Hepatocyte (in vitro differentiated cells): ENCODE measurements at places on chromosomes 7 and 10. TPM values are rescaled to one million over a fixed set of nuclear protein-coding genes. Genes with fewer than 3 reads are reported as not detected.

FBXW4 gene
- 28.5 and 32.7 TPM in 2 replicates for total RNA-seq

MOGAT3 gene
- 6.3 and 8.4 TPM in 2 replicates for total RNA-seq

NODAL gene
- total RNA-seq: not detected in 2 replicates

PIP4K2A gene
- total RNA-seq: 20.5 and 31.1 TPM in 2 replicates

FAM25C gene
- total RNA-seq: not detected in 2 replicates

GFRA1 gene
- 2.9 and 4.5 TPM in 2 replicates for total RNA-seq

PHTF2 gene
- total RNA-seq: 26.9 and 27.1 TPM in 2 replicates

PSD gene
- 9.9 and 13.1 TPM in 2 replicates for total RNA-seq

TUBAL3 gene
- total RNA-seq: 1.0 and 1.7 TPM in 2 replicates

ARHGAP21 gene
- total RNA-seq: 69.2 and 70.2 TPM in 2 replicates

CYP3A4 gene
- total RNA-seq: 29.8 and 43.4 TPM in 2 replicates

MYL10 gene
- total RNA-seq: 0.23 and 0.60 TPM in 2 replicates

EPC1 gene
- 31.4 and 36.3 TPM in 2 replicates for total RNA-seq

ABCC2 gene
- total RNA-seq: 56.7 and 63.1 TPM in 2 replicates

GRM3 gene
- total RNA-seq: 0.03 TPM in 1 of 2 replicates, not detected in the other

SORBS1 gene
- 33.1 and 40.2 TPM in 2 replicates for total RNA-seq

GRCh38 chr10:7932301-7933036 lies 114.2 kb downstream of the TAF3 start:
- DNase-seq: peak; percentile 34

DNA sequence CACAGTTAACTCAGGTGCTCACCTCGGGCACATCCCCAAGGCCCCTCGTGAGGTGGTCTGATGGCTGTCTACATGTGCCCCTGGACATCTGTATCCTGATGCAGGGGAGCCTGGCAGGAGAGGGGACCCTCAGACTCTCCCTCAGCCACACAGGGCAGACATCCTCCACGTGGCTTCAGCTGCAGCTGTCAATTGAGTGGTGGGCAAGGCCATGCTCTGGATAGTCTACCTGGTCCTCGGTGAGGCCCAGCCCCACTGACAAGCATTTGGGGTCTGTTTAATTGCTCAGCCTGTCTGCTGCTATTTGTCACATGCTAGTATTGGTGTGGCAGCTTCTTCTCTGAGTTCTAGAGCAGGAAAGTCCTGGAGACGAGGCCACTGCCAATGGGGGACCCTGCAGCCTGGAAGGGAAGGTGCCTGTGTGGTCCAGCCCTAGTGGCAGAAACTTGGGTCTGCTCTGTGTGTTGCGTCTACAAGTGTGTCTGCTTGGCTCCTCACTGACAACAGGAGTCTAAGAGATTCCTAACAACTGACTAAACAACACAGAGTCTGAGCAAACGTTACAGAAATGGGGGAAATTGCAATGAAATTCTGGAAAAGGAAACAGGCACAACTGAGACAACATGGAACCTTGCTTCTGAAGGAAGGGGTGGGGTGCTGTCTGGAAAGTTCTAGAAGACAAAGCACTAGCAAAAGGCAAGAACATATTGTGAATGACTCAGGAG lies 59.3 kb upstream of the IGFBP3 start:
- no peak for DNase-seq

GRCh38 chr10:76303682-76304316 lies 872.4 kb downstream of the LRMDA start:
- DNase-seq: peak; percentile 89

DNA sequence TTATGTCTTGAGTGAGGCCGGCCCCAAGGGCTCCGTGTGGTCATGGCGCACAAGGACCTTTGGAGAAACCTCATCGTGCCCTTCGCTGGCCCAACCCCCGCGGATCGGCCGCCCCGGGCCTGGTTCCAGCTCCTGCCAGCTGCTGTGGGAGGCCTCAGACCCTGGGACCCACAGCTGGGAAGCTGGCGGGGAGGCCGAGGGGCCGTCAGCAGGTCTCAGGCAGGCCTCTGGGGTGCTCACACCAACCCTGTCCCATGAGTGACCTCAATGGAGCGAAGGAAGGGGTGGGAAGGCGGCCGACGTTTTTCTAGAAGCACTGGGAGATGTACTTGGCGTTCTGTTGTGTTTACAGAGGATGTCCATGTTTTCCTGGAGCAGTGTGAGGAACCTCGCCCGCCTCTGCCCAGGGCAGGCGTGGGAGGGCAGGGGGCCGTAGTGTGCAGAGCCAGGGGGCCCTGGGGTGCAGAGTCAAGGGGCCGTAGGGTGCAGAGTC lies 18.6 kb upstream of the ADGRA1 start:
- no peak for DNase-seq

DNA sequence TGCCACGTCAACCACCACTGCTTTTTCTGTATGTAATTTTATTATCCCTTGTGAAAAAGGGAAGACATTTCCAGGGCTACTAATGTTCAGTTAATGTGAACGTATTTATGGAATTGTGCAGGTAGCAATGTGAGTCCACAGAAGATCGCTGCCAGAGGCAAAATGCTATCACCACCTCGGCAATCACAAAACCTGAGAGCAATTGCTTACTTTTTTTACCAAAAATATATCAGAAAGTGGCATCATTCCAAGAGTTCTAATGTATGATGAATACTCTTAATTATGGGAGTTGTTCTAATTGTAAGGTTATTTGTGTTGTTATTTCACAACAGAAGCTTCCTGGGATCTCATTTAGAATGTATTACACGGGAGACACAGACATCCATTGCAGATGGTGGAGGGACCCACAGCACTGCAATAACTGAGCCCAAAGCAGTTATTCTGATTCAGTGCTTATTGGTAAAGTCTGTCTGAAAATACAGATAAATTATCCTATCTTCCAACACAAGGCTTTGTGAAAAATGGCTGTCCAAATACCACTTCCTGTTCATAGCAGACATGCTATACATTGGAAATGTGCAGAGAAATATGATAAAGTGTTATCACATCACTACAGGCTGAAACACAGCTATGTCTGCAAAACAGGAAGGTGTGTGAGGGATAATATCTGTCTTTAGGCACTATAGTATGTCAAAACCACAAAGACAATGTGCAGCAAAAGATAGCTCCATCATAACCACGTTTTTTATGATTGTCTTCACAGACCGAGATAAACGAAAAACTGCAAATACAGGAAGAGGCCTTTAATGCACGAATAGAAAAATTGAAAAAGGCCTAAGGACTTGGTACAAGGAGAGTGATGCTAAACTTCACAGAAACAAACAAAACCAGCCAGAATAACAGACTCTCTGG lies 102.7 kb downstream of the CABCOCO1 start:
- no peak for DNase-seq

GRCh38 chr7:55286666-55287065 lies 78.5 kb upstream of the LANCL2 start:
- DNase-seq: no peak

- peak; percentile 42 for DNase-seq
Measured at GRCh38 chr10:12909836-12910185, 91.7 kb downstream of the CCDC3 start.

GRCh38 chr7:114158275-114158674 lies 239.5 kb upstream of the PPP1R3A start:
- no peak for DNase-seq

DNA sequence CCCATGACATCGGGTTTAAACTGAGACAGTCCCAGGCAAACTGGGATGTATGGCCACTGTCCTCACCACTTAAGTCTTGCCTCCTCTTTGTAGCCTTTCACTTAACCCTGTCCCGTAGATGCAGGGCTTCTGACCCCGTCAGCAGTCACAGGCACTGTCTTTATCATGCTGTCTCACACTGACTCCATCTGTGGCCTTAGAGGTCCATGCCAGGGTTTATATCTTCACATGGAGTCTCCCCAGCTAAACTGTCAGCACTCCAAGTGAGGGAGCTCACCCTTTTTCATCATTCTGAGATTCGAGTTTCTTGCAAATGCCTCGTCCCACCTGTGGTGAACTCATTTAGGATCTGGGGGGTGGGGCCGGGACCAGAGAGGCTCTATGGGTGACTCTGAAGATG lies 2.8 kb downstream of the FKBP6 start:
- no peak for DNase-seq

DNA sequence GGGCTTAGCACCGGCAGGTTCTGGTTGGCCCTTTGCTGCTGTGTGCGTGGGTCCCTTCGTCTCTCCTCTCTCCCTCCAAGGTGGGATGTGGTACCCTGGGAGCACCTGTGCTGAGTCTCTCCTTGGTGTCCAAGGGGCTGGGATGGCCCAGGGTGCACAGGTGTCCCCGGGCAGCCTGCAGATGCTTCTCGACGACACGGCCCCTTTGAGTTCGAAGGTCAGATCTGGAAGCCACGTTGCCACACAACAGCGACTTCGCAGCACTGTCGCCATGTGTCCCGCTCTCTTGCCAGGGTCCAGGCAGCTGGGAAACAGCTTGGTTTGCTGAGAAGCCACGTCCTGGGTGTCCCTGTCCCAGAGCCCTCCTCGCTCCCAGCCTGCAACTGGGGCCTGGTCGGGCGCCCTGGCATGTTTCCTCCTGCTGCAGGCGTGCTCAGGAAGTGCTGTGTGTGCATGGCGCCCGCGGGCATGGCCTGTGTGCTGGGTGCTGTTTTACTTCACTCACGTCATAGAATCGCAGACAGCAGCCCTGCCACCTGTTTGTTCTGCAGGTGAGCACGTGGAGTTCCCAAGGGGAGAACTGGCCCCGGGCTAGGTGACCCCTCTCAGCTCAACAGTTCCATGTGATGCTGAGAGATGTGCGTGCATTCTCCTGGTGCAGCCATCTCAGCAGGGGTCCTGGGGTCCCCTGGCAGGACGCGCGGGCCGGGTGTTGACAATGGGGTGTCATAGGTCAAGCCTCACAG lies 70.9 kb downstream of the DNAJB6 start:
- no peak for DNase-seq

DNA sequence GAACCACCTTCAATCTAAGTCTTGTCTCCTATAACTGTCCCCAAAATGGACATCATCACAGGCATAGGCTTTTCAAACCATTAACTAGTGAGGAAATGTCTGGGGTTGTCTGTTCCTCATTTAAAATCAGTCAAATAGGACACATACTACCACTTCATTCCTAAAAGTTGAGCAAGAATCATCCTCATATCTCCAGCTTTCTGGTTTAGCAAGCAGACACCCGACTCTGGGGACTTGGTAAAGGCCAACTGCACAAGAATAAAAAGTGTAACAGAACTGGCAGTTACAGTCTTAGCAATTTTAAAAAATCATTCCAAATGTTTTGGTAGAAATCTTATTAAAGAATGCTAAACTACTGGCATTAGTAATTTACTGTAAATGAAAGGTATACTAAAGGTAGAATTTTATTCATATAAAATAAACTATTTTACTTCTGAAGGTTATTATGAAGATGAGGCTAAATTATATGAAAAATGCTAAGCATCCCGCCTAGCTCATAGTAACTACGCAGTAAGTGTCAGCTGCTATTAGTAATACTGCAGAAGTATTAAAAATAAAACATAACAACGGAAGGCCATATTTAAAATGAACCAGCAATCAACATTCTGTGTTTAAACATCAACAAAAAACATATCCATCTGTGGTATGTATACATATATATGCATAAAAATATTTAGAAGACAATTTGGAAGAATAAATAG lies 60.8 kb downstream of the ZNF438 start:
- DNase-seq: no peak

- DNase-seq: peak; percentile 81
Measured at GRCh38 chr10:68406111-68406814, 814 bp downstream of the RUFY2 start.

- DNase-seq: peak; percentile 98
Measured at GRCh38 chr7:118183786-118184564, at the start of gene LSM8. LSM8 (plus strand) TSS chr7:118184164; CDS start chr7:118184224, 60 bp downstream.

- DNase-seq: no peak
Measured at GRCh38 chr7:113142385-113143119, 24.2 kb upstream of the SMIM30 start.

- DNase-seq: no peak
Measured at GRCh38 chr7:10571759-10572158, 401.9 kb upstream of the PHF14 start.

DNA sequence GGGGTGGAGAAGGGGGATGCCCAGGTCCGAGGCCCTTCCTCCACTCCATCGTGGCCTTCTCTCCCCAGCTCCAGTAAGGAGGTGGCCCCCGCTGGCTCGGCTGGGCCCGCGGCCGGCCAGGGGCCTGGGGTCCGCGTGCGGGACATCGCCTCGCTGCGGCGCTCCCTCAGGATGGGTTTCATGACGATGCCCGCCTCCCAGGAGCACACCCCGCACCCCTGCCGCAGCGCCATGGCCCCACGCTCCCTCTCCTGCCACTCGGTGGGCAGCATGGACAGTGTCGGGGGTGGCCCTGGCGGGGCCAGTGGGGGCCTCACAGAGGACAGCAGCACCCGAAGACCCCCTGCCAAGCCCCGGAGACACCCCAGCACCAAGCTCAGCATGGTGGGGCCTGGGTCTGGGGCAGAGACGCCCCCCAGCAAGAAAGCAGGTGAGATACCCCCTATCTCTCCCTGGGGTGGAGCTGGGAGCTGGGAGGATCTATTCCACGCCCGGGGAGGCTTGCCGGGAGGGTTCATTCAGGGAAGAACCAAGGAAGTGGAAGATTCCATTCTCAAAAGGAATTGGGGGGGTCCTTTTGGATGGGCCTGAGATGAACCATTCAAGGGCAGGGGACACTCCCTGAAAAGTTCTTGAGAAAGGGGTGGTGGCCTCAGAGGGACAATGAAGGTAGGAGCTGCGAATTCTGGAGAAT lies 3.2 kb downstream of the NYAP1 start:
- DNase-seq: peak; percentile 10
